ENCODE measurements at places on chromosomes 16 and 17. TPM values are rescaled to one million over a fixed set of nuclear protein-coding genes. Genes with fewer than 3 reads are reported as not detected.

- no peak for DNase-seq
These were observed 5.1 kb downstream of the MMD start for GRCh38 chr17:55416470-55417052.

GRCh38 chr17:46819906-46820351 lies 1.4 kb upstream of the WNT3 start:
- no peak for DNase-seq

GRCh38 chr16:27222249-27223225 lies 19.2 kb downstream of the KDM8 start:
- no peak for DNase-seq

DNA sequence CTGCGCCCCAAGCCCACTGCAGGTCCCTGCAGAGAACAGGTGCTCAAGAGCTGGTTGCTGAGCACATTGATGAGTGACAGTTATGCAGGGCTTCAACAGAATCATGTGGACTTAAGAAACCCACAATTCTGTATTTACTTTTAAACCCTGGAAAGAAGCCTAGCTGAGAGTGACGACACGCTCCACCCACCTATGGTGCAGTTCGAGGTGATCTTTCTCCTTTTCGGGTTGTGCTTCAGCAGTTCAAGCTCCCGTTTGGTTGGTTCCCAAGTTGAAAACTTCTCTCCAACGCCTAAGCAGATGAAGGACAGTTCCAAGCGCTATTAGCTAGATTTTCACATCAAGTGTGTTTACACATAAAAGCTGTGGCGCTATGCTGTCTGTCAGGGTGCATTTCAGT lies 23.9 kb downstream of the USP22 start:
- DNase-seq: no peak

- no peak for DNase-seq
These were observed 375.0 kb downstream of the KCNJ2 start for GRCh38 chr17:70544317-70544716.

DNA sequence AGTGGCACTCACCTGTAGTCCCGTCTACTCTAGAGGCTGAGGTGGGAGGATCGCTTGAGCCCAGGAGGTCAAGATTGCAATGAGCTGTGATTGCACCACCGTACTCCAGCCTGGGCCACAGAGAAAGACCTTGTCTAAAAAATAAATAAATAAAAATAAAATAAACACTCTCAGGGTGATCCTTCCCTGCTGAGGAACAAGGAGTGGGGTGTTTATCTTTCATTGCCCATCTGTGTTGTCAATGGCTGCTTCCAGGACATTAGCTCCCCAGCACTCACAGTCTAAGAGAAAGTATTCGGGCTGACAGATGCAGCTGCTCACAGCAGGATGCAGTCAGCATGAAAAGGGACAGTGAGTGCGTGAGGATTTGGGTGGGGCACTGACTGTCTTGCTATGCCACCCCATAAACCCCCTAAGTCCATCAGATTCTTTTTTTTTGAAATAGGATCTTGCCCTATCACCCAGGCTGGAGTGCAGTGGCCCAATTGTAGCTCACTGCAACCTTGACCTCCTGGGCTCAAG lies 31.3 kb upstream of the RBBP6 start:
- no peak for DNase-seq

DNA sequence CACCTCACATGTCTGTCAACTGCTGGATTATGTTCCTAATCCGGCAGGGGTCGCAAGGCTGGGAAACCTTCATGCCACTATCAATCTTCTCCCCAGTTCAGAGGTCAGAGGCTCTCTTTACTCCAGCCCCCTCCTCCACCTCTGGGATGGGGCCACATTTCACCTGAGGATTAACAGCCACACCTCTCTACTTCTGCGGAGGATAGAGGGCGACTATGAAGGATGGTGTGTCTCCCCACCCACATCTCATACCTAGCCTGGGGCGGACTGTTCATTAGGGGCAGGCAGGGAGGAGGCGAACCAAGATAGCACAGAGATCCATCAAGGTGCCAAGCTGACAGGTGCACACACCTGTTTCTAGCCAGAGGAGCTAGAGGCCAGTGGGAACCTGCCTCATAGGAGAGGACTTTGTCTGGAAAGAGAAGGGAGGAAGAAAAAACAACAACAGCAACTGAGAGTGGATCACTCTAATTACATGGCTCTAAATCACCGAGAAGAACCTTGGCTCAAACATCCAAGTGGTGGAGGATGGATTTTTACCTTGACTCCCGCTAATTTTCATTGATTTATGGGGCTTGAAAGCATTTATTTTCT lies 41.9 kb upstream of the SKAP1 start:
- DNase-seq: no peak

DNA sequence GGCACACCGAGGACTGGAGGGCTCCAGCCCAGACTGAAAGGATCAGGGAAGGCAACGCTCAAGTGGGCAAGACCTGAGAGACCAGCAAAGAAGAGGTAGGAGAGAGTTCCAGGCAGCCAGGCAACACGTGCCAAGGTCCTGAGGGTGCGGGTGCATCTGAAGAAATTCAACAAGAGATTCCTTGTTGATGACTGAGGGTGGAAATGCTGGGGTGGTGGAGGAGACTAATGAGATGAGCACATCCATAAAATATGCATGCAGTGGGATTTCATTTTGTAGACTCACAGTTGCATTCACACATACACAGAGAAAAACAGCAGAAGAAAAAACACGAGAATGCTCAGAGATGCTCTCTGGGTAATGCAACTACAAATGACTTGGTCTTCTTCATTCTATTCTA lies 154.8 kb upstream of the FOXF1 start:
- DNase-seq: no peak

DNA sequence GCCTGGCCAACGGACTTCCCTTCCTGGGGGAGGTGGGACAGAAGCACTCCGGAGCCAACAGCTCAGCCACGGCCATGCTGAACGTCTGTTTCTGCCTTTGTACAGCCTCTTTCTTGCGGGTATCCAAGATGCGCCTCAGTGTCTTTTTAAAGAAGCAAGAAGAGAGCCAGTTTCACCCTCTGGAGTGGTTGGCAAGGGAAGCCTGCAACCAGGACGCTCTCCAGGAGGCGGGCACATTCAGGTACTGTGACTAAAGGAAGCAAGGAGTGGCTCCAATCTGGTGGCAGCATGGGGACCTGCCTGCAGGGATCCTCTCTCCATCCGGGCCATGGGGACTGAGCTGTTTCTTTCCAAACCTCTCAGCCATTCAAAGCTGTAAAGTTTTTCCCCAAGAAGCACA lies 60.6 kb upstream of the ENDOV start:
- no peak for DNase-seq

DNA sequence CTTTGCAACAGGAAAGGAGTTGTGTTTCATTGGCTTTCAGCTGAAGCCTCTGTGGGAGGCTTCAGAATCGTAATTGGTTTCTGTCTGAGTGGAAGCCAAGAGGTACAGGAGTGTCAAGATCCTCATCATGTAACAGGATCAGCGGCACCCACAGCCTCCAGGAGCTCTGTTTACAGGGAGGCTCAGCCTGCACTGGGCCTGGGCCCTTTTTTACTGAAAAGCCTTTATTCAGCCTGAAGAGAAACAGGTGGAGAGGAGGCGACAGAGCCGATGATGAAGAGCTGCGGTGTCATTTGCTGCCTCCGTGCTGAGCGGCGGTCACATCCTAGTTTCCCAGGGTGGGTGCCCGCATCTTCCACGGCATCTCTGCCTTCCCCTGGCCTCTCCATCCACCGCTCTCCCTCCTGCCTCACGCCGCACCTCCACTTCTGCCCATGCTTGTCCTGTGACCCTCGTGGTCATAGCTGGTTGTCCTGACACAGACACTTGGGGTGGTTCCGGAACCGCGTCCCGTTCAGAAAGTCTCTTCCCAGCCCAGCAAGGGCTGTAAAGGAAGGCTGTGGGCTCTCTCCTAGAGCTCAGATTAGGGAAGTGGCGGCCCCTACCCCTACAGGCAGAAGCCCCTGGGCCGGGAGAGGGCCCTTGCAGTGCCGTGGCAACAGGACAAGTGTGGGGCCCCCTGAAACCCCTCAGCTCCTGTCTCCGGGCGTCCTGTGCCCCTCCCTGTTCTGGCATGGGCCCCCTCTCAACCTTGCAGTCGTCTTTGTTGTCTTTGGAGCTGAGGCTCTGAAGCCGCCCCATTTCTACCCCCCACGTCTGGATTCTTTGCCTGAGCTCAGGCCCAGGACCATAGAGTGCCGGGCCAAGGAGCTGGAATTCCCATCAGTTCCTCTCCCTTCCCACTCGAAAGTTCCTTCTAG lies 53.9 kb upstream of the CHMP6 start:
- DNase-seq: no peak

DNA sequence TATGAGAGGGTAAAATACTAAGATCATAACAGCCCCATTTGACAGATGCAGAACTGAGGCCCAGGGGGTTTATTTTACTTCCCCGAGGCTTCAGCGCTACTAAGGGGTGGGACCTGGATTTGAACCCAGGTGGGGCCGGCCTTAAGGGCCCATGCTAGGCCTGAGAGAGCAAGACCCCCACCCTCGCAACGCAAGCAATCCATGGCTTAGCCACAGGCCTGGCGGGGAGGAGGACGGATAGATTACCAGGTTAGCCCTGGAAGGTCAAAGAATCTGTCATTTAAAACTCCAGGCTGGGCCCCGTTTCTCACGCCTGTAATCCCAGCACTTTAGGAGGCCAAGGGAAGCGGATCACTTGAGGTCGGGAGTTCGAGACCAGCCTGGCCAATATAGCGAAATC lies 1.9 kb upstream of the CDH3 start:
- no peak for DNase-seq

DNA sequence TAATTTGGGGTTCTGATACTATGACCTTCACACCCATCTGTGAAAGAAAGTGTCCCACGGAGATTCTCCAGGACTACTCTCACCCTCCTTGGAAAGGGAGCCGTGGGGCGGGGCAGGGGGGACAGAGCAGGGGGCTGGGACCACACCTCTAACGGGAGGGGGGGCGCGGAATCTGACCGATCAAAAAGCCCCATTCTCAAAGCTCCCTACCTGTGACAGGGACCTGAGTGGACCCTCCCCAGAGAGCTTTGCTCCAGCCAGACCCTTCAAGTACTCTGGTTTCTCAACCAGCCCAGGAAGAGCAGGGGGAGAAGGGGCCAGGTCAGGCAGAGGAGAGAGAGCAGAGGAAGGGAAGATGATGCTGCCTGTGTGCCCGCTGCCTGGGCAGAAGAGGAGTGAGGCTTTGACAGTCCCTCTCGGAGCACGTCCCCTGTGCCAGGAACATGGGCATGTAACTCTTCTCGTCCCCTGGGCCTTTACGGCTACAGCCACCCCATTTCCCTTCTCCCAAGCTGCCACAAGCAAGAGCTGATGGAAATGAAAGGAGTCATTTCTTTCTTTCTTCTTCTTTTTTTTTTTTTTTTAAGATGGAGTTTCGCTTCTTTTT lies 682 bp downstream of the XAF1 start:
- no peak for DNase-seq

DNA sequence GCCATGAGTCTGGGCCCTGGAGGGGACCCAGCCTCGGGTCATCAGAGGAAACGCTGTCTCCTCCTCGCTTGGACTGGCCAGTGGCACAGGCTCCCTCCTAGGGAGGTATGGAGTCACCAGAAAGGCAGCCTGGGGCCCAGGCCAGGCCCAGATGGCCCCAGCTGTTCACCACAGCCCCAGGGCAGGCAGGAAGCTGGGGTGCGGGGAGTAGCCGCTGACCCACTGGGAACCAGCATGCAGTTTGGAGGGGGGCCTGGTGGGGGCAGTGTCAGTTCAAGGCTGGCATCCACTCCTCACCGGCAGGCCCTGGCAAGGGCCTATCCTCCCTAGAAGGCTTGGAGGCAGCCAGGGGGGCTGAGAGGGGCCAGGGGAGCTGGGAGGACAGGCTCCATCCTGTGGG lies 48.8 kb downstream of the SDK2 start:
- DNase-seq: peak; percentile 34

GRCh38 chr16:67477960-67478554 lies 2.9 kb downstream of the ATP6V0D1 start:
- no peak for DNase-seq

- no peak for DNase-seq
These were observed at the start of gene NOD2 for GRCh38 chr16:50692999-50693781. Gene NOD2 (plus strand): TSS chr16:50693606. CDS start chr16:50699496, 5,890 bp downstream.

Gene SLC46A1
- total RNA-seq: 16.1 TPM

Gene ENPP7
- total RNA-seq: not detected

Data from progenitor cell of endocrine pancreas (in vitro differentiated cells).